Right cardiac atrium (tissue), 5 donors: ENCODE measurements at places on chromosomes 5 and 9. TPM values are rescaled to one million over a fixed set of nuclear protein-coding genes. Genes with fewer than 3 reads are reported as not detected.

ACTBL2 gene
- total RNA-seq = not detected

SLC6A7 gene
- not detected for total RNA-seq

CDO1 gene
- 12.2 TPM for total RNA-seq

SOHLH1 gene
- not detected for total RNA-seq

TEK gene
- total RNA-seq = 29.7 TPM

DNA sequence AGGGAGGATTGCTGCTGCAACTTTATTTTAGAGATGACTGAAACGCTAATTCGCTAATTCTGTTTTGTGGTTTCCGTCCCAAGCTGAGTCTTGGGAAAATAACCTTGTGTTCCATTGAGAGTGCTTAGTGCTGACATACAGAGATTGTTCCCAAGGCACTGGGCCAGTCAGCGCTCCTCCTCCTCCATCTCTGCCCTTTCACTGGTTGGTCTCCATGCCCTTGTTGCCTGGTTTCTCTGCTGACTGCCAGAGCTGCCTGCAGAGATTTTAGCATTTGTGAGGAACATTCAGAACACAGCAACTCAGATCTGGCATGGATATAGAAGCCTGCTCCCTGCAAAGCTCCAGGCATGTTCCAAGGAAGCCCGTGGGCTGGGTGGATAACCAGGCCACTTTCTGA, 126.0 kb upstream of the IRX2 start:
- no peak for DNase-seq

- no peak for DNase-seq
Measured at GRCh38 chr5:55708732-55709131, 3.4 kb downstream of the SLC38A9 start.

GRCh38 chr5:156870498-156870839, 20.4 kb downstream of the PPP1R2B start:
- DNase-seq = no peak

DNA sequence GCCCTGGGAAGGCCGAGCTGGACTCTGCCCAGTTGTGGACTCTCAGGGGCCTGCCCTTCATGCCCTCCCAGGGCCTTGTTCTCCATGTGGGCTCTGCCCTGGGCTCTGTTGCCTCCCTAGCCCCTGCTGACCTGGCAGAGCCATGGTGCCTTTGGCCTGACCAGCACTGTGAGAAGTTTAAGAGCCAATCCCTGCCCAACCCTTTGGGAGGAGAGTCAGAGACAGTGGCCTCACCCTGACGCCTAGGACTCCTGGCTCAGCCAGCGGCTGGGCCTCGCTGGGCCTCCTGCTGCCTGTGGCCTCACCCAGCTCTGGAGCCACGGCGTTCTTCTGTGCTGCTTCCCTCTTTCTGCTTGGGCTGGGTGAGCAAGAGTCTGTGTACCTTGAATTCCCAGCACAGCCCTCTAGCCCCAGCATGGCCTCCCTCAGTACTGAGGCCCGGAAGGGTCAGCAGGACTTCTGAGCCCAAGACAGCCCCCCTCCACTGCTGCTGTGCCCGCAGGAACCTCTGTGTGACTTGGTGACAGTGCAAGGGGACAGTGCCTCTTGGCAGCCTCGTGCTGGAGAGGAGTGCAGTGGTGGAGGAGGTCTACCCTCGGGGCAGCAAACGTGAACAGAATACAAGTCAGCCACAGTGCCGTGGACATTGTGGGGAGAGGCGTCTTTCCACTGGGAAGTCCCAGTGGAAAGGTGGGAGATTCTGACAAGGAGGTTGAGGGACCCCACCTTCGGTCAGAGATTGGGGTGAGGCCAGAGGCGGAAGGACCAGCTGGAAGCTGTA, 97.4 kb downstream of the CACNA1B start:
- peak; percentile 16 for DNase-seq

DNA sequence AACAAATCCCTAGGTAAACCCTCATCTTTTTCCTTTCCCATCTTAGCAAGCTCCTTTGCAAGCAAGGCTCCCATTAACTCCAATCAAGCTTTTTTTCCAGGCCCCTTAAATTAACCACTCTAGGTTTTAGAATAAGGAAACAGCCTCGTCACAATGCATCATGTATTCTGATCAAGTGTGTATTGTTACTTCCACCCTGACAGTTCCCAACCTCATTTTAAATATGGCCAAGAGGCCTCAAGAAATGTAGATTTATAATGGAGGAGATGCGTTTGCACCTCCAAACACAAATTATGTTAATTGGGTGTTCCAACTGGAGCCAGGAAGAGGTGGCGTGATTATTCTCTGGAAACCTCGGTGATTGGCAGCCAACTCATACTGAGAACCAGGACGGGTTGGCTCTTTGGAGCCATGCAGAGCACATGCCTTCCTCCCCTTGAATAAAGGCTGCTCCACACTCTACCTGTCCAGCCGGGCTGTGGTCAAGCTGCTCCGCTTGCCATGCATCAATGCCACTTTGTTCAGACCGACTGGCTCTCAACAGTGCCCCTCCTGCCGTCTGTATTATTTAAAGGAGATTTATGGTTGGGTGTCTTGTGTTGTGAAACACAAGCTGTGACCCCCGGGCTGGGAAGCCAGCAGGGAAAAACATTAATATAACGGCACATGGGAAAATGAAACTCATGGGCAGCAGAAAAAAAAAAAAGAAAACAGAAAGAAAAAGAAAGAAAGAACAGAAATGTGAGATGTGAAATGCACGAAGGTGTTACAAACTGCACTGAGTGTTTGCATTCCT, 191.1 kb downstream of the EBF1 start:
- DNase-seq = no peak

DNA sequence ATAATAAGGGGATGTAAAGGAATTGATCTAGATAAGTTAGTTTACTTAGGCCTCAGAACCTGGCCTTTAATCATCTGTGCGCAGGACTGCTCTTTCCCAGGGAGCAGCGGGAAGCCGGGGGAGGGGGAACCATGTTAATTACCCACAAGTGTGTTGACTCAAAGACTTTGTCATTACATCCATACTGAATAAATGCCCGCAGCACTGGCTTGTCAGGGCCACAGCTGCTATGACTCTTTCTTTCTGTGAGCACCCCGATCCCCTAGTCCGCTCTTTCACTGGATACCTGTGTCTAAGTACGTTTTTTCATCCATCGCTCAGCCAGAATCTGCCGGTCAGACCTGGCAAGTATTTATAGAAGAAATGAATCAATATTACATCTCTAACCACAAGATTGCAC, 249.3 kb upstream of the DMRT1 start:
- DNase-seq = no peak

GRCh38 chr5:9653811-9654210, 23.7 kb upstream of the TAS2R1 start:
- peak; percentile 79 for DNase-seq

DNA sequence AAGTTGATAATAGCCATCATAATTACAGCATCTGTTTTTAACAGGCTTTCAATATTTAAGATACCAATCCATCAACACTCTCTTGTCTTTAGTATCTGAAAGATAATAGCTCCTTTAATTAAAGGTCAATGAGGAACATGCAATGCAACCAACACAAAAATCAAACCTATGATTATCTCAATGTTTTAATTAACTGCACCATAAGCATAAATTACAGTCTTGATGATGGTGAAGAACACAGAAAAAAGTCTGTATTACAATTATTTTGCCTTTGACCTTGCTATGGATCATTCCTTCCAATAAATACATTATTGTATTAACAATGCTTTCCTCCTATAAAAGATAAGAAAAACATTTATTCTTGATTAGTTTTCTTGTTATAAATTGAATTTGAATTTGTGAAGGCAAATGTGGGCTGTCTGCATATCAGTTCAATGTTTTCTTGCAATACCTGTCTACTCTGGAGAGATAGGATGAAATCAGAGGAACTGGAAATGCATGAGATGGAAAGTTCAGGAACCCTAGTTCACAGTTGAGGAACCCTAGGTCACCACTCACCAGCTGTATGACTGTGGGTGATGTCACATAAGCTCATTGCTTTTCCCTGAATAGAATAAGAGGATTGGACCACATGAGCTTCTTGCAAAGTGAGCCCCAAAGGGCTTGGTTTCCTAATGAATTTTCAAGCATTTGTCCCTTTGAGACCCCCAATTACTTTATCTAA, 58.5 kb upstream of the ANXA1 start:
- no peak for DNase-seq

- DNase-seq = no peak
Measured at GRCh38 chr9:2047144-2047671, 32.1 kb downstream of the SMARCA2 start.

DNA sequence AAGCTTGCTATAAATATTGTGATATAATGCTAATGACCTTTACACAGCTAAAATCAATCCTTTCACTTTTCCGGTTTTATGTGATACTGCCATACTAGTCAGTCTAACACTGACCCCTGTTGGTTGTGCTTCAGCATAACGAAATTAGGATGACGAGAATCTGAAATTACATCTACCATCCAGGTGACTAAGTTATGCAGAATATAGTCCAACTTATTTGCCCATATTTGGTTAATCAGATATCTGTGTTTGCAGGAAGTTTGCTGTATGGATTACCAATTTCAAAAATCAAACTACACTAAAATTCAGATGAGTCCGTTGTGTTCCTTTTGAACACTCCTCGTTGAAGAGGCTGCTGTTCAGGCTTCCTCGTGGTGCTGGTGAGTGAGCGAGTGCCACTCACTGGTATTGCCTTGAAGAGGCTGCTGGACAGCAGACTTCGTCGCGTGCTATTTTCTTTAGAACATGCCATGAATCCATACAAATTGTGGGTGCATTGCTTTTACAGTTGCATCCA, 32.5 kb downstream of the TENT4A start:
- DNase-seq = no peak

DNA sequence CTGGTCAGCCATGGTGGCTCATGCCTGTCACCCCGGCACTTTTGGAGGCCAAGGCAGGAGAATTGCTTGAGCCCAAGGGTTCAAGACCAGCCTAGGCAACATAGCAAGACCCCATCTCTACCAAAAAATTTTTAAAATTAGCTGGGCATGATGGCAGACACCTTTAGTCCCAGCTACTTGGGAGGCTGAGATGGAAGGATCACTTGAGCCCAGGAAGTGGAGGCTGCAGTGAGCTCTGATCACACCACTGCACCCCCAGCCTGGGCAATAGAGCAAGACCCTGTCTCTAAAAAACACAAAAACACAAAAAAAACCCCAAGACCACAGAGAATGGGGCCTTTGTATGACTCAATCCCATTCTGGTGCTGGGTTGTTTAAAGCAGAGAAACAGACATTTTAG, 44.0 kb downstream of the MED27 start:
- DNase-seq = no peak

- DNase-seq = no peak
Measured at GRCh38 chr9:18824095-18824666, 208.8 kb downstream of the SAXO1 start.
